ENCODE measurements at places on chromosomes 16 and 17.

GRCh38 chr16:53559270-53559951, 56.4 kb upstream of the AKTIP start:
- no peaks in the 10 kb centered on the region for H3K4me1 ChIP-seq
- no peak for DNase-seq
- no peaks in the 10 kb centered on the region for H3K36me3 ChIP-seq
- no peak overlapping the region for H3K4me3 ChIP-seq
- no peaks in the 10 kb centered on the region for H3K27me3 ChIP-seq

DNA sequence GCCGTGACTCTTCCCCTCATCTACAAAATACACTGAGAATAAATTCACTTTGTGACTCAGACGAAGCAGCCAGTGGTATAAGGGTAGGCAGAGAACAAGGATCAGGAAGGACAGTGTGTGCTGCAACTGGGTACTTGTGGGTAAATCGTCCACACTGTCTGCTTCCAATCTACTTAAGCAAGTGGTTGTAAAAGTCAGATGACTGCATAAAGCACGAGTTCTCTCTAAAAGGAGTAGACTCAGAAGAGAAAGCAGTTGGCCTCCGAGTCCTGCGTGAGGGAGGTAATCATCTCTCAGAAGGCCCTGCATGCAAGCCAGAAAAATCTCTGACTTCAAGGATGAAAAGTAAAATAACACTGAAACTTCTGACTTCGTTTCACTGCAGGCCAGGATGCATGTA, 43.1 kb downstream of the ANKFY1 start:
- no peaks in the 10 kb centered on the region for H3K4me1 ChIP-seq
- peaks cover 34% of the 10 kb centered on the region for H3K36me3 ChIP-seq
- H3K27ac ChIP-seq, result no peak overlapping the region
- DNase-seq, result no peak
- H3K4me3 ChIP-seq, result no peak overlapping the region

DNA sequence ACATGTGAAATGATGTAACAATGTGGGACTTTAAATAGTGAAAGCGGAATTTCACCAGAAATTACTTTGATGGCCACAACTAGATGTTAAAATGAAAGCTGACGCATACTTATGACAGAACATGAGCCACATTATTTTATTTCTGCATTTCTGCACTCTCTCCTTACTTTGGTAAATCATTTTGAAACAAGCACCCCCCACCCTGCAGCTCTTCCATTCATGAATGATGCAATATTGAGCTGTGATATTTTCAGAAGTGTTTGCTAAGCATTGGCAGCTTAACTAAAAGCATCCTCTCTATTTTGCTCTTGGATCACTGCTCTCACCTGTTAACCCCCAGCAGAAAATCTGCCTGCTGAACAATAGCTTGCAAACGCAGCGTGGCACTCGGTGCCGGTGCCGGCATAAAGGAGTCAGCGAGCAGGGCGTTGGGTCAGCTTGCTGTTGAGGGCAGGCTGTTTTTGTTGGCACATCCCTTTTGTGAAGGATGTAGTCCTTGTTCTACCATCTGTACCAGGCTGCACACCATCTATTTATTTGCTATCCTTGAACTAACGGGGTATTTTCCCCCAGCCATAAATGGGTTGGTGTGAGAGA, 30.8 kb upstream of the CBLN1 start:
- DNase-seq, result no peak
- no peak overlapping the region for H3K4me3 ChIP-seq
- no peak overlapping the region for H3K27ac ChIP-seq
- H3K27me3 ChIP-seq, result no peaks in the 10 kb centered on the region

DNA sequence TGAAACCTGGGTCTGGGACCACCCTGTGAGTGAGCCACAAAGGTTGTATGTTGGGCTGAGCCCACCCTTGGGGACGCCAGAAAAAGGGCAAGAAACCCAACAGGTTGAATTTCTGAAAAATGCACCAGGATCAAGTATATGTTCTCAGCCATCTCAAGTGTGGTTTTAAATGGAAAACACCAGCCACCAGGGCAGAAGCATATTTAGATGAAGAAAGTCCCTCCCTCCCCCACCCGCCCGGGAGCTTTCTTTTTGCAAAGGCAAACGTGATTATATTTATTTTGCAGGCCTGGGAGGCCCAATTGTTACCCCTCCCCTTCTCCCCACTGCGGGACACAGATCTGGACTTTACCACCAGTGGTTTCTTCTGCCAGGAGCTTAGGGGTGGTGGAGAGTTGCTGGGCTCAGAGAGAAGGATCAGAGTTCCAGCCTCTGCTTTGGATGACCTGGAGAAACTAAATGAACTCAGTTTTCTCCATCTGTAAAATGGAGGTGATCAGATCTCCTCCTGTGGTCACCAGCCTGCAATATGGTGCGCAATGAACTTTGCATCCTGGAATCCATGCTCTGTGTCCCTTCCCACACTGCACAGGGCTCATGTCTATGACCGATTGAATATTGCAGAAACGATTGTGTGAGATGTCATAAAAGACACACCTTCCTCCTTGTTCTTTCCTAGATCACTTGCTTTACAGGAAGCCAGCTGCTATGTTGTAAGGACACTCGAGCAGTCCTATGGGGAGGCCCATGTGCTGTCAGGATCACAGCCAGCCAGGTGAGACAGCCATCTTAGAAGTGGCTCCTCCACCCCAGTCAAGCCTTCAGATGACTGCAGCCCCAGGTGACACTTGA, 21.0 kb upstream of the NGFR start:
- peaks cover 39% of the 10 kb centered on the region for H3K27me3 ChIP-seq
- H3K36me3 ChIP-seq, result no peaks in the 10 kb centered on the region
- H3K4me1 ChIP-seq, result no peaks in the 10 kb centered on the region
- no peak overlapping the region for H3K4me3 ChIP-seq
- DNase-seq, result no peak

DNA sequence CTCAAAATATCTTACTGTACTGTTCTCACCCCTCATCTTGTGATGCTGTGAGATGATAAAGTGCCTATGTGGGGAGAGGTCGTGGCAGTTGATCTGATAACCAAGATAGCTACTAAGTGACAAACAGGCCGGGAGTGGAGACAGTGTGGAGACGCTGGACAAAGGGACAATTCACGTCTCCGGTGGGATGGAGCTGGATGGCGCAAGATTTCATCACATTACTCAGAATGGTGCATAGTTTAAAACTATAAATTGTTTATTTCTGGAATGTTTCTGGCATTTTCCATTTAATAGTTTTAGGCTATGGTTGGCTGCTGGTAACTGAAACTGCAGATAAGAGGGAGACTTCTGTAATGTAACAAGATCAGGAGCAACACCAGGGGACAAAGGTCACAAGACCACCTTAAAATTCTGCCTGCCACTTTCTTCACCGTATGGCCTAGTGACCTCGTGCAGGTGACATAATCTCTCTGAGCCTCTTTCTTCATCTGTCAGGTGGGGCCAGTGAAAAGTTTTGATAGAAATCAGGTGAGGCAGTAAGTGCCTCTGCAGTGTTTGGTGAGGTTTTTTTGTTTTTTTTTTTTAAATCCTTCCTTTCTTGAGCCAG, 54.4 kb upstream of the LGALS9 start:
- no peak overlapping the region for H3K4me3 ChIP-seq
- H3K4me1 ChIP-seq, result no peaks in the 10 kb centered on the region
- H3K27me3 ChIP-seq, result no peaks in the 10 kb centered on the region
- H3K27ac ChIP-seq, result no peak overlapping the region
- no peaks in the 10 kb centered on the region for H3K36me3 ChIP-seq

GRCh38 chr16:9050102-9050830, 41.2 kb upstream of the HAPSTR1 start:
- H3K4me3 ChIP-seq, result no peak overlapping the region
- H3K4me1 ChIP-seq, result no peaks in the 10 kb centered on the region
- H3K27ac ChIP-seq, result no peak overlapping the region
- peaks cover 4% of the 10 kb centered on the region for H3K27me3 ChIP-seq

- no peak overlapping the region for H3K27ac ChIP-seq
- no peaks in the 10 kb centered on the region for H3K27me3 ChIP-seq
- H3K36me3 ChIP-seq, result peaks cover 4% of the 10 kb centered on the region
- no peak overlapping the region for H3K4me3 ChIP-seq
Measured at GRCh38 chr17:80800481-80801391, 190.9 kb upstream of the CHMP6 start.

- H3K36me3 ChIP-seq, result no peaks in the 10 kb centered on the region
- no peaks in the 10 kb centered on the region for H3K27me3 ChIP-seq
- H3K4me1 ChIP-seq, result no peaks in the 10 kb centered on the region
- no peak overlapping the region for H3K4me3 ChIP-seq
- no peak overlapping the region for H3K27ac ChIP-seq
- DNase-seq, result no peak
Measured at GRCh38 chr16:58272855-58273254, 22.0 kb downstream of the PRSS54 start.

- H3K36me3 ChIP-seq, result peaks cover 18% of the 10 kb centered on the region
- H3K27ac ChIP-seq, result peak overlapping the region; percentile 73
- no peak for DNase-seq
- H3K4me1 ChIP-seq, result peaks cover 98% of the 10 kb centered on the region
- H3K27me3 ChIP-seq, result no peaks in the 10 kb centered on the region
- peak overlapping the region; percentile 20 for H3K4me3 ChIP-seq
Measured at GRCh38 chr16:68287276-68288251, 23.2 kb downstream of the SLC7A6OS start.

DNA sequence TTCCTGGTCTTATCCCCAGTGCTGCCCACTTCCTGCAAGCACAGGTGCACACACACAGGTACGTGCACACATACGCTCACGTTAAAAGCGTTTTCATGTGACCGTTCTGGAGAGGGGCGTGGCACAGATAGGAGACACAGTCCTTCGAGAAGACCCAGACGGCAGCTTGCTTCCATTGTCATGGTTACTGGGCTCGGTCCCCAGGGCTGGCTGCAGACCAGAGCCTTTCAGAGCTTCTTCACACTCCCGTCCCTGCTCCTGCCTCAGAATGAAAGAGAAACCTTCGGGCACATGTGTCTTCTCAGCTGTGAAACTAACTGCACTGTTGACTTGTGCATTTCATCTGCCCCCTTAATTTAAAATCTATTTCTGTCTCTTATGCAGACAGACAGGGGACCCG, 154.2 kb downstream of the PITPNC1 start:
- H3K4me1 ChIP-seq, result no peaks in the 10 kb centered on the region
- H3K4me3 ChIP-seq, result no peak overlapping the region
- no peaks in the 10 kb centered on the region for H3K27me3 ChIP-seq
- H3K27ac ChIP-seq, result no peak overlapping the region

- no peaks in the 10 kb centered on the region for H3K4me1 ChIP-seq
- H3K36me3 ChIP-seq, result no peaks in the 10 kb centered on the region
- no peak for DNase-seq
- H3K4me3 ChIP-seq, result no peak overlapping the region
- no peaks in the 10 kb centered on the region for H3K27me3 ChIP-seq
Measured at GRCh38 chr16:50833929-50834328, 92.0 kb downstream of the CYLD start.

- no peak overlapping the region for H3K4me3 ChIP-seq
- DNase-seq, result no peak
- H3K27me3 ChIP-seq, result no peaks in the 10 kb centered on the region
- no peaks in the 10 kb centered on the region for H3K4me1 ChIP-seq
Measured at GRCh38 chr16:51172368-51172767, 21.3 kb upstream of the SALL1 start.

GRCh38 chr16:50274326-50275097, 8.2 kb downstream of the ADCY7 start:
- no peaks in the 10 kb centered on the region for H3K27me3 ChIP-seq
- peaks cover 7% of the 10 kb centered on the region for H3K36me3 ChIP-seq
- peaks cover 81% of the 10 kb centered on the region for H3K4me1 ChIP-seq
- peak overlapping the region; percentile 95 for H3K27ac ChIP-seq
- peak overlapping the region; percentile 59 for H3K4me3 ChIP-seq

DNA sequence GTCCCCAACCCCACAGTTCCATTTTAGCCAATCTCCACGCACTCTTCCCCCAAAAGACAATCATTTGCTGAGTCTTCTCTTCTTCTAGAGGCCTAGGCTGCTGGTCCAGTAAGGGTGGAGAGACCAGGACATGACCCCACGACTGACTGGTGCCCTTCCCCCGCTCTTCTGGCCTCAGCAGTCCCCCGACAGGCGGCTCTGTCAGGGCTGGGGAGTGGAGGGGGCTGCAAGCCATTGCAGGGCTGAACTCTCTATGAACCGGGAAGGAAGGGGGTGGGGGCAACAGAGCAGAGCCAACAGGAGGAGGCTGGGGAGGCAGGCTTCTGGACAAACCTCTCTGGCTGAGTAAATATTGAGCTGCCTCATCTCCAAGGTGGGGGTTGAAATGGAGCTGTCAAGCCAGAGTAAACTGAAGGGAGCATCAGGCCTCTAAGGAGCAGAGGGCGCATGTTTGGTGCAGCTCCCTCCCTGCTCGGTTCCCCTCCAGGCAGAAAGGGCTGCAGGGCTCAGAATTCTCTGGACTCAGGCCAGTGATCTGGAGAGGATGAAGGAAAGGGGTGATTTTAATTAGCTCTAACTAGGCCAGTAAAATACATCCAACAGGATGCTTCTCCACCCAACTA, 8.7 kb downstream of the HOXB1 start:
- no peaks in the 10 kb centered on the region for H3K36me3 ChIP-seq
- no peak for DNase-seq
- no peaks in the 10 kb centered on the region for H3K27me3 ChIP-seq

DNA sequence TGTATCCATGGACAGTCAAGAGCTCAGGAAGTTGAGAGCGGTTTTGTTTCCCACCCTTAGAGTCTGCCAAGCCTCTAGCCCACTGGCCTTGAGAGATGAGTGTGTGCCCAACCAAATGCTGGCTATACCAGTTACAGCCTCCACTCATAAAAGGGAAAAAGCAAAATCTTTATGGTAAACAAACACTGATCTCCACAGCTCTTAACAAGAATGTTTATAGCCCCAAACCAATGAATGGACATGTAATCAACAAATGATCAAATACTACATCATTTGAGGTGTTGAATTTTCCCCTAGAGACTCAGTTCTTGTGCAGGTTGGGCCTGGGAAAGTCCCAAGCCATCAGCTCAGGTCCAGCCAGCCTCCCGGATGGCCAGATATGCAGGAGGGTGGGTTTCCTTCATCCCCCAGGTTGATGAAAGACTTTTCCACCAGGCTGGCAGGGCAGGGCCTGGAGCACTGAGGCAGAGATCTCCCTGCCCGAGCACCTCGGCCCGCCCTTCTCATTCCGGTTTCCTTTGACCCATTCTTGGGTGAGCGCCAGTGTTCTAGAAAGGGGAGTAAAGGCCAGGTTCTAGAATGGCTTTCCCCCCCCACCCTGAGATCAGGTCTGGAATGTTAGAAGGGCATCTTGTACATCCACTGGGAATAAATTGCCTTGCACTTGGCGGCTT, 3.9 kb upstream of the EFTUD2 start:
- H3K36me3 ChIP-seq, result no peaks in the 10 kb centered on the region
- H3K27ac ChIP-seq, result no peak overlapping the region
- H3K4me3 ChIP-seq, result no peak overlapping the region
- H3K4me1 ChIP-seq, result peaks cover 15% of the 10 kb centered on the region
- H3K27me3 ChIP-seq, result no peaks in the 10 kb centered on the region
- no peak for DNase-seq

DNA sequence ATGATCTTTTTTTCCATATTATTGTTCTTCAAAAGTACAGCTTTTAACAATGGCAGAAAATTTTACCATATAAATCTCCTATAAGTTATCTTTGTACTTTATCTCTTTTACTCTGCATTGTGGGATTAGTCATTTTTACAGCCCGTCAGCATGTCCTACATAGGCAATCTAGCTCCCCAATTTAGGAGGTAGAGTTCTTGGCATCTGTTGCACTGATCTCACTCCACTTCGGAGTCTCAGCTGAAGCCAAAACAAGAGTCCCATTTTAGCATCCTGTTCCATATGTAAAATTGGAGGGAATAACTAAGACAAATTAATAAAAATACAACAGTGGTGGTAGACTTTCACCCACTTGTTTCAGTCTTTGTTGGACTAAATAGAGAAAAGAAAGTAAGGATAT, 31.1 kb upstream of the PRSS54 start:
- no peak overlapping the region for H3K27ac ChIP-seq
- no peaks in the 10 kb centered on the region for H3K36me3 ChIP-seq
- H3K4me3 ChIP-seq, result no peak overlapping the region
- no peaks in the 10 kb centered on the region for H3K4me1 ChIP-seq
- H3K27me3 ChIP-seq, result no peaks in the 10 kb centered on the region

Measured in effector memory CD4-positive, alpha-beta T cell (primary cell).